ENCODE measurements at places on chromosomes 3 and 15. TPM values are rescaled to one million over a fixed set of nuclear protein-coding genes. Genes with fewer than 3 reads are reported as not detected.

The DZIP1L gene
- 25.3 TPM for total RNA-seq

The ILDR1 gene
- total RNA-seq = not detected

The ITGB5 gene
- 80.1 TPM for total RNA-seq

DNA sequence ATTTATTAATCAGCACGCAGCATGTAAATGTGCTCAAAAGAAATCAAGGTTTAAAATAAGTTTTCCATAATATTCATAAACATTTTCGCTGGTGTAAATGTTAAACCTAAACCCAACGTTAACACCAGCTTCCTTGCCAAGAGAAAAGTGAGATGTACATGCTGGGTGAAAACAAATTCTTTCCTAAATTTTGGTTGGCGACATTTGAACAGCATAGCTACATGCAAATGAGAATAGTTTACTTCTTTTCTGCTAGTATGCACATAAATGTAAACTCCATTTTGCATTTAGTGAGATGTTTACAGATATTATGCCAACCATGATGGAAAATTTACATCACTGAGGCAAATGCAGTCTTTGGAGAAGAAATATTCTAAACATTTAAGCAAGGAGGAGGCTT, 182.2 kb downstream of the GAP43 start:
- no peaks in the 10 kb centered on the region for H3K36me3 ChIP-seq
- H3K4me3 ChIP-seq = no peak overlapping the region
- DNase-seq = no peak
- no peaks in the 10 kb centered on the region for H3K27me3 ChIP-seq
- no peak overlapping the region for H3K27ac ChIP-seq
- no peaks in the 10 kb centered on the region for H3K4me1 ChIP-seq

- no peaks in the 10 kb centered on the region for H3K4me1 ChIP-seq
- no peak overlapping the region for H3K4me3 ChIP-seq
- H3K36me3 ChIP-seq = no peaks in the 10 kb centered on the region
- no peak for DNase-seq
Measured at GRCh38 chr3:150681057-150681456, 22.7 kb downstream of the ERICH6 start.

DNA sequence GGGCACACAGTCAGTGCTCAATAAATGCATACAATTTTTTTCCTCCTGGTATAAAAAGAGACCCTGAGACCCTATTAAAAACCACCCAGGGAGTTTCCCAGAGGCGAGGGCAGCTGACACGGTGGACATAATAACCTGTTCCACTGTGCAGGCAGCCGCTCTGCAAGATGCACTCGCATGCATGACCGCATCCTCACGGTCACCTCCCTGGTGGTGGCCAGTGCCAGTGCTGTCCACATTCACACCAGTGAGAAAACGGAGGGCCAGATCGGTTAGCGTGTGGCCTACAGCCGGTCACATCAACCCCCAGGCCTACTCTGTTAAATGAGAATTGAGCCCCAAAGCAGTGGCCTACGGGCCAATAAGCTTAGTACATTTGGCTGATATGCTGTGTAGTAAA, 24.8 kb downstream of the SH3BP5 start:
- H3K27ac ChIP-seq = no peak overlapping the region
- no peaks in the 10 kb centered on the region for H3K27me3 ChIP-seq
- H3K4me3 ChIP-seq = no peak overlapping the region
- no peaks in the 10 kb centered on the region for H3K36me3 ChIP-seq
- DNase-seq = no peak

- no peaks in the 10 kb centered on the region for H3K27me3 ChIP-seq
- DNase-seq = no peak
- peak overlapping the region; percentile 73 for H3K27ac ChIP-seq
- H3K4me3 ChIP-seq = no peak overlapping the region
Measured at GRCh38 chr3:10206166-10206511, 41.4 kb downstream of the IRAK2 start.

GRCh38 chr3:145696011-145696410, 465.0 kb downstream of the PLOD2 start:
- no peaks in the 10 kb centered on the region for H3K4me1 ChIP-seq
- H3K36me3 ChIP-seq = no peaks in the 10 kb centered on the region
- no peak for DNase-seq
- H3K4me3 ChIP-seq = no peak overlapping the region
- no peak overlapping the region for H3K27ac ChIP-seq
- H3K27me3 ChIP-seq = no peaks in the 10 kb centered on the region

- H3K27me3 ChIP-seq = no peaks in the 10 kb centered on the region
- H3K36me3 ChIP-seq = no peaks in the 10 kb centered on the region
- H3K4me1 ChIP-seq = no peaks in the 10 kb centered on the region
- H3K4me3 ChIP-seq = no peak overlapping the region
- no peak for DNase-seq
- no peak overlapping the region for H3K27ac ChIP-seq
Measured at GRCh38 chr15:60548101-60548500, 69.2 kb upstream of the ICE2 start.

GRCh38 chr3:168272343-168272985, 176.7 kb upstream of the GOLIM4 start:
- H3K27me3 ChIP-seq = no peaks in the 10 kb centered on the region
- no peaks in the 10 kb centered on the region for H3K4me1 ChIP-seq
- H3K4me3 ChIP-seq = no peak overlapping the region
- H3K27ac ChIP-seq = no peak overlapping the region
- DNase-seq = no peak

GRCh38 chr3:179452176-179452564, 900 bp upstream of the GNB4 start:
- H3K27ac ChIP-seq = peak overlapping the region; percentile 92
- peaks cover 5% of the 10 kb centered on the region for H3K4me1 ChIP-seq
- peak overlapping the region; percentile 72 for H3K4me3 ChIP-seq

DNA sequence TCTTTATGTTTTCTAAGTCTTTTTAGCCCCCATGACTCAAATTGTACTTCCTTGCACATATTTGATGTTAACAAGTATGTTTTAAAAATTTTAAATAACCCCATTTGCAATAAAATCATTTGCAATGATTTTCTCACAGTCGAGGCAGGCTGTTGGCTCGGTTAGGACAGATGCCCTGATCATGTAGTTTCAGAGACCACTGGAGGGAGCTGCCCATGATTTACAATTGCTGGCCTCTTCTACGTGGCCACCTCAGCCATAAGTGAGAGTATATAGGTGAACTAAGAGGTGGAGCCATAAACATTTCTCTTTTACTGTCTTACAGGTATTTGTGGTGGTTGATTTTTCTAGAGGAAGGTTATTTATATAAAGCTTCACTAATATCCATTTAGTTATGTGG, 1.7 kb downstream of the DTWD1 start:
- H3K4me3 ChIP-seq = no peak overlapping the region
- H3K27me3 ChIP-seq = no peaks in the 10 kb centered on the region
- H3K27ac ChIP-seq = no peak overlapping the region
- no peak for DNase-seq
- H3K36me3 ChIP-seq = no peaks in the 10 kb centered on the region

- no peak overlapping the region for H3K27ac ChIP-seq
- H3K36me3 ChIP-seq = no peaks in the 10 kb centered on the region
- DNase-seq = no peak
- no peak overlapping the region for H3K4me3 ChIP-seq
Measured at GRCh38 chr3:55660642-55661041, 173.5 kb upstream of the WNT5A start.

DNA sequence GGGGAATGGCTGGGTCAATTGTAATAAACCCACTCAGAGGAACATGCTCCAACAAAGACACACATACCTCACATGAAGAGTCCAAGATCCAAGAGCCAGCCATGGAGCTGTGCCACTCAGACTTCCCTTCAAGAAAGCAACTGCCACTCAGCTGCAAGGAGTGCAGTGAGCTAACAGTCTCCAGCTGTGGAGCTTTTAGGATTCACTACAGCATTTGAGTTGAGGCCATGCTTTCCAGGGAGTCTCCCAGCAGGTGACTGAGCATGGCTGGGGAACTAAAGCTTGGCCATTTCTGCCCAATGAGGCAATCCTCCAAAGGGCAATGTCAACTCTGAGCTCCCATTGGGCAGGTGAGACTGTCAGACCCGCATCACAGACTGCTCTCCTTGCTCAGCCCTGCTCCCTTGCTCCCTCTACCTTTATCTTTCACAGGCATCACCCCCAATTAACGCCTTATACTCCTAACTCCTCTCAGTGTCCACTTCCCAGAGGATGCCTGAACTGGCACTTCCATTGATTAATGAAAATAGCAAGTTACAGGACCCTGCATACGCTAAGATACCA, 165.3 kb upstream of the CTNNB1 start:
- H3K27me3 ChIP-seq = no peaks in the 10 kb centered on the region
- H3K4me3 ChIP-seq = no peak overlapping the region
- no peak for DNase-seq
- no peaks in the 10 kb centered on the region for H3K4me1 ChIP-seq
- H3K36me3 ChIP-seq = no peaks in the 10 kb centered on the region
- no peak overlapping the region for H3K27ac ChIP-seq

GRCh38 chr3:69776289-69776688, 37.0 kb downstream of the MITF start:
- H3K36me3 ChIP-seq = no peaks in the 10 kb centered on the region
- DNase-seq = no peak
- H3K27ac ChIP-seq = no peak overlapping the region
- peaks cover 3% of the 10 kb centered on the region for H3K4me1 ChIP-seq
- H3K27me3 ChIP-seq = no peaks in the 10 kb centered on the region

GRCh38 chr3:57583544-57583943, 13.6 kb downstream of the ARF4 start:
- no peak for DNase-seq
- no peaks in the 10 kb centered on the region for H3K36me3 ChIP-seq
- no peak overlapping the region for H3K27ac ChIP-seq
